ENCODE measurements at places on chromosomes 2 and 18.

- peak; percentile 95 for DNase-seq
Observed at GRCh38 chr2:199228887-199229819, 228.6 kb downstream of the SATB2 start.

- peak; percentile 20 for DNase-seq
Observed at GRCh38 chr18:44510390-44510789, 170.3 kb upstream of the SETBP1 start.

GRCh38 chr2:235504441-235505180 is 10.8 kb downstream of the AGAP1 start:
- DNase-seq = no peak

- peak; percentile 38 for DNase-seq
Observed at GRCh38 chr2:56184500-56185011, 766 bp downstream of the CCDC85A start.

- no peak for DNase-seq
Observed at GRCh38 chr2:54820558-54820957, 97.1 kb downstream of the EML6 start.

DNA sequence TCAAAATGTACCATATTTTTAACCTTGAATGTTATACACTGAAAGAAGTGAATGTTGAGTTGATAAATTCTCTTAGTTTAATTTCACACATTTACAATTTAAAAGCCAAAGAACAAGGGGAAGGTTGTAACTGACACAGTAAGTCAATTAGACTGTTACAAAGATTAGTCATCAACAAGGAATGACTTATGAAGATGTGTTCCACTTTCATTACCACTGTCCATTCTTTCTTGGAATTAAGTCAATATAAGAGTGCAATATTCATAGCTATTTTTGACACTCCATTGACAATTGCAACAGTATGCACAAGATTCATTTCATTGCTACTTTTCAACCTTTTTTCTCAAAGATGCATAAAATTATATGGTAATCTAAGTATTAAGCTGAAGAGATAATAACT is 291.3 kb downstream of the RIT2 start:
- peak; percentile 30 for DNase-seq

- peak; percentile 89 for DNase-seq
Observed at GRCh38 chr2:222427646-222428301, 3.4 kb downstream of the SGPP2 start.

- DNase-seq = no peak
Observed at GRCh38 chr2:30161929-30162706, 15.3 kb downstream of the YPEL5 start.

DNA sequence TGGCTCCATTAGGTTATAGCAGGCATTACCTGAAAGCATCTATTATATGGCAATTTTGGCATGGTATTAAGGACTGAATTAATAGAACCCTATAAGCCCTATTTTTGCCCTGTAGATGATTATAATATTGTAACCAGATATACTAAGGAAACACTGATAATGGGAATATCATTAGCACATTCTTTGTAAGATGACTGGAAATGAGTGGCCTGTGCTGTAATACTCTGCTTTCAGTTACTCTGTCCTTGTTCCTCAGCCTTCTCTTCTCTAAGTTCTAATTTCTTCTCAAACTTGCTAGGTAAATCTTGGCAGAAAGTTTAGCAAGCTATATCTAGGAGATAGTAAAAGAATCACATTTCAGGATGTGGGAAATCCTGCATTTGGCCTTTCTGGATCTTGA is 74.0 kb upstream of the ITPRID2 start:
- no peak for DNase-seq

DNA sequence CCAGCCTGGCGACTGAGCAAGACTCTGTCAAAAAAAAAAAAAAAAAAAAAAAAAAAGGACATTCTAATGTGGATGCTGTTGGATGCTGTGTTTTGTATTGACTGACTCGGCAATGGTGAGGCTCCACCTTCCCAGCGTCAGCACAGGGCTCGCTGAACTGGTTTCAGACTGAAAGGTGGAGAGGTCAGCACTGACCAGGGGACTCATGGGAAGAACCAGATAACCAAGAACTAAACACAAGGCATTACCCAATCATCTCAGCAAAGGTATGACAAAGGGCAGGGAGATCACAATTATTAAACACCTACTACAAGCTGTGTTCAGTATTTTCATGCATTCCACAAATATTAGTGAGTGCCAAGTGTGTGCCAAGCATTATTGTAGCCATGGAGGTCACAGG is 103.2 kb downstream of the LRATD1 start:
- DNase-seq = no peak

DNA sequence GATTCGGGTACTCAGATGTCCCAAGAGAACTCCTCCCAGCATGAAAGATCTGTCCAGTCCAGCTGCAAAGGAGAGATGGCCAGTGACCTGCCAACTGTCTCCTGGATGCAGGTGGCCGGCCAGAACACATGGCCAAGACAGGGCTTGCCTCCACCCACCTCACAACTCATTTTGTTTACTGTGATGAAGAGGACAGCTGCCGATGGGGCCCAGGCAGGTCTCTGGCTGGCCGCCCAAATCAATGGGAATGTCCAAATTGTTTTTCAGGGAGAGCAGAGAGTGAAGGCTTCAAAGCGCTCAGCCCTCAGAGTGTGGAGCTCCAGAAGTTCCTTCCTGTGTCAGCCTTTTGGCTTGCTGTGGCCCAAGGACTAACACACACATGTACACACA is 41.9 kb downstream of the FOSL2 start:
- DNase-seq = no peak

DNA sequence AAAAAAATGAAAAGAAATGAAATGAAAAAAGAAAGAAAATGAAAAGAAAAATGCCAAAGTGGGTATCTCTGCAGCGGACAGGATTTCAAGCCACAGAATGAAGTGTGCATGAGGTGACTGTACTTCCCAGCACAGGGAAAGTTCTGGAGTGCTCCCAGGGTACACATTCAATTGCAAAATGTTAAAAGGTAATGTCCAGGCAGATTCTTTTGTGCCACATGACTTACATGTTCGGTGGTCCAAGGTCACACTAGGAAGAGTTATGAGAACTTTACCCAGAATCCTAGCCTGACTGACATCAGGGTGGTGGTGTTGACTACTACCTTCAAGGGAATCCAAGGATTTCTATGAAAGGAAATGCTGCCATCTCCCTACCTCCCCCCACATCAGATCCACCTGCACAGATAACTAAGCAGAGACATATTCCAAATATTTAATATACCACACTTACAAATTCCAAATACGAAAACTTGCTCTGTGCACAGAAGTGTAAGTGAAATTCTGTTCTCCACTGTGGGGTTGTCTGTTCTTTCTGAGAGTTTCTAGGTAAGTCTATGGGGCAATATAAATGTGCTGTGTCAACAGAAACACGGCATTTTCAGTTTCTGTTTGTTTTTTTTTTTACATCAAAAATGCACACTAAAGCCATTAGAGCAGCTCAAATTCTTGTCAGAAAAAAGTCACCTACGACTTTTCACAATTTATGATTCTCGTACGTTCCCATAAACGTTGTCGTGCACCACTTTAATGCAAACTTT is 56.6 kb downstream of the CABYR start:
- no peak for DNase-seq

DNA sequence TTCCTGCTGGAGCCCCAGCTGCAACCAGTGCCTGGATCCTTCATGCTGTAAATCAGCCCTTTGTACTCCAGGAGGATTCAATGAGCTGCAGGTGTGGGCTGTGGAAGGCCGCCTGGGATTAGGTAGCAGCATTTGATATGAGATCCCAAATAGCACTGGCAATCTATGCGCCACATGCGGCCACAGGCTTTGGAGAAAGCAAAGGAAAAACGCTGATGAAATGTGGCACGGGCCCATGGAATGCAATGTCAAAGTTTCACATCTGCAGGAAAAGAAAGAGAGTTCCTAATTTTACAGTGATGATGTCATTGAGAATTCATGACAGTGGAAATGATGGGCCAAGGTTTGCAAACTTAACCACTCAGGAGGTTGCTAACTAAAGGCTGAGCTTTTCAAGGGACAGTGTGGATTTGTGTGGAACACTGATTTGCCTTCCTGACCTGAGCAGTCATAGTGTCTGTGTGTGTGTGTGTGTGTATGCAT is 216.4 kb upstream of the OSR1 start:
- DNase-seq = peak; percentile 30

GRCh38 chr2:37671009-37671815 is at the start of gene CDC42EP3:
Gene CDC42EP3, minus strand, starts transcription at chr2:37671642. Its CDS starts 25,055 bp downstream, at chr2:37646587.
- peak; percentile 79 for DNase-seq

GRCh38 chr2:98908931-98909316 is 27.1 kb downstream of the CRACDL start:
- peak; percentile 4 for DNase-seq

DNA sequence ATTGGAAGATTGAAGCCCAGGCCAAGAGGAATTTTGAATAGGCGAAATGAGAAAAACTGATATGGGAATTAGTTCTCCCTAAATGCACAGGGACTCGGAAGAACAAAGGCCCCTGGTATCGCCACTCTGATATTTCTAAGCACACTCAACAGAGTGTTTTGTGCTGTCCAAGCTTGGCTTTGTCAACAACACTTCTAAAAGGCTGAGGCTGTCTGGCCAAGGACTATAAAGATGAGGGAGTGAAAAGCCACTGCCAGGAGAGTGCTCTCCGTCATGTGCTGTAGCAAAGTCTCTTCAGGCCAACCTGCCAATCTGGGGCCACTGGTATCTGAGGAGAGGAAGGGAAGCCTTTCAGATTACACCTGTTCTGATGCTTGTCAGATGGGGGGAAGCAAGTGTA is 611.2 kb upstream of the PIK3C3 start:
- no peak for DNase-seq

DNA sequence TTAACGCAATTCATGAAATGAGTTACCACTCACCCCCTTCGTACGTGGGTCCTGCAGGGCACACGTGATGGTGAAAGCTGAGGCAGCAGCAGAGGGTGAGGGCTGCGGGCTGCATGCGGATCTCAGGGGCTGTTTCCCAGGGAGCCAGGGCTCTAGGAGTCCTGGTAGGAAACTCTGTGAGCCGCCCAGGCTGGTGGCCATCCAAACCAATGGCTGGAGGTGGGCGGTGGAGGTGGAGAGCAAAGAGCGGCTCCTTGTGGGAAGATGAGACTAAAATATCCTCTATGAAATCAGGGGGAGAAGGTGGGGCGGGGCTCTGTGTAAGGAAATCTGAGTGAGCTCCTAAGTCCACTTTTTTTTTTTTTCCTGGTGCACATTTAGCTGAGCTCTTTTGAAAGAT is 120.1 kb upstream of the SLC1A4 start:
- no peak for DNase-seq

GRCh38 chr2:29164091-29164846 is 49.1 kb downstream of the CLIP4 start:
- no peak for DNase-seq

GRCh38 chr2:46776687-46777327 is 138.8 kb downstream of the MCFD2 start:
- DNase-seq = peak; percentile 55

GRCh38 chr2:174395969-174396630 is 570 bp downstream of the SCRN3 start:
- DNase-seq = peak; percentile 42

- DNase-seq = no peak
Observed at GRCh38 chr18:11042247-11042646, 107.1 kb downstream of the PIEZO2 start.

- peak; percentile 59 for DNase-seq
Observed at GRCh38 chr2:28394331-28394877, 1.7 kb downstream of the FOSL2 start.

- no peak for DNase-seq
Observed at GRCh38 chr2:206512999-206513398, 69.7 kb downstream of the ADAM23 start.

- DNase-seq = no peak
Observed at GRCh38 chr2:10740226-10740625, 18.8 kb downstream of the ATP6V1C2 start.

DNA sequence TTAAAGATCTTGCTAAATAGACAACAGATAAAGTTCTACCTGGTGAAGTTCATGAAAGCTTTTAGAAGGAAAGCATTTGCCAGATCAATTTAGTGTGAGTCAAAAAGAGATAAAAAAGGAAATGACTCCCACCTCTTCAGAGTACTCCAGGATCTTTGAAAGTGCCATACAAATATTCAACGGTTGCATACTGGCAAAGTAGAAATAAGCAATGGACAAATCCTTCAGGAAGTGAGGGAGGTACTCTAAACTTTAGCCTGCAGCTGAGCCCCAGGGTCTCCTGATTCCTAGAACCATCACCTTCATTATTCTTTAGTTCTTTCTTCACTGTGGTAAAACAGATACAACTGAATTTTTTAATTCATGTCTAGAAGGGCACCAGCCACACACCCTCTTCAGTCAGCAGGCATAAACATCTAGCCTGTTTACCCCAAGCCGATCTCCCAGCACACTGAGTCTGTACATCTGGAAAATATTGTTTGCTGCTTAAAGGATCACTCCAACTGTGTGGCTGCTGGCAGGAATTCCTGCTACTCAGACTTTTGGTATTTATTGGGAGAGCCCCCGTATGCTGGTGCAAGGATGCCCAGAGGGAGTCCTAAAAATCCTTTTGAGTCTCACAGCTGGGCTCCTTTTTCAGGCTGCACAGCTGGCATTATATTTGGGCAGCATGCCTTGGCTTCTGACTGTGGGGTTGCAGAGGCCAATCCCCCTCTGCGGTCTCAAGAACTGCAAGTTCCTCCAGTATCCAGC is 72.3 kb upstream of the SESTD1 start:
- no peak for DNase-seq

DNA sequence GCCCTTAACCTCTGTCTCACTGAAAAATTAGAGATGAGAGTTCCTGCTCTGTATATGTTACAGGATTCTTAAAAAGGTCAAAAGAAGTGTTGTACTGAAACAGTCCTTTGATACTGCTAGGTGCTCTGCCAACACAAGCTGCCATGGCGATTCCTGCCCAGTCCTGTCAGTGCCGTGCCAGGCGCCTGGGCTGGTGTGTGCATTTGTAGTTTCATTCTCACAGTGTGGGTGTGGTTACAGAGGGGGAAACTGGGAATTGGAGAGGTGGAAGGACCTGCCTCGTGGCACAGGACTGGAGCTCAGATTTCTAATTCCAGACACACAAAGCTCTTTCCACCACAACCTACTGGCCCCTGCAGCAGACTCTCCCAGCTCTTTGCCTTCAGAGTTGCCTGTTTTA is 122.3 kb upstream of the RAB6C start:
- no peak for DNase-seq

GRCh38 chr2:228613133-228613850 is 431.8 kb upstream of the SPHKAP start:
- DNase-seq = peak; percentile 56

- DNase-seq = peak; percentile 6
Observed at GRCh38 chr2:45169339-45170190, 160.3 kb upstream of the SIX2 start.

Measured in kidney tubule cell (primary cell).